Aorta (tissue), 5 donors: ENCODE measurements at places on chromosomes 13 and 19. TPM values are rescaled to one million over a fixed set of nuclear protein-coding genes. Genes with fewer than 3 reads are reported as not detected.

DNA sequence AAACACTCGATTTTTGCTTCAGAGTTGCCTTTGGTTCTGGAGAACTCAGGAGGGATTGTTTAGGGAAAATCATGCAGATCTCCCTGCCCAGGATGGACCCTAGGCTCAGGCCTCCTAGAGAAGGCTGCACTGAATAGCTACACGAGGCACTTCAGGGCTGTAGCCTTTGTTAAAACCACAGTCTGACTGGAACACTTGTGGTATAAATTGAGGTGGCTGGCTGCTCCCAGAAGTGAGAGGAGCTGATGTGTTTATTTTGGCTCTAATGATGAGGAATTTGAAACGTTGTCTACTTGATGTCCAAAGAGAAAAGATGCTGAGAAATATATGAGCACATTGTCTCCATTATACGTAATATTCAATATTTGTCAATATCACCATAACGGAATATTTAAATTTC is 762.1 kb upstream of the ARGLU1 start:
- no peaks in the 10 kb centered on the region for H3K4me1 ChIP-seq
- H3K36me3 ChIP-seq = no peaks in the 10 kb centered on the region
- no peaks in the 10 kb centered on the region for H3K27me3 ChIP-seq

DNA sequence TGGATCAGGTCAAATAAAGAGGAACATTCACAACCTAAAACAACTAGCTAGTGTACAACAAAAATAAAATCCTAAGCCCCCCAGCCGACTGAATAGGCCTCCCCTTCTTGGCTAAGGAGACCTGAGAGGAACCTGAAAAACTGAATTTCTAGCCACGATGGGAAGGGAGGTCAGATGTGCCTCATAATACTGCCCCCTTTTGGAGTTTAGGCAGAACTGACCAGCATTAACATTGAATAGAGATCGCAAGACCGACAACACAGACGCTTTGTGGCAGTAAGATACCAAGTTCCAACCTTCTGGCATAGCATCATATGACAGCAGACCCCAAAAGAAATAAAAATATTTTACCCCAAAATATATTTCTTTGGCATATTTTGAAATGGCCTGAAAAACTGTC is 15.9 kb downstream of the CBY2 start:
- DNase-seq = no peak
- H3K4me3 ChIP-seq = no peak overlapping the region
- H3K27ac ChIP-seq = no peak overlapping the region
- H3K4me1 ChIP-seq = no peaks in the 10 kb centered on the region

The PALM gene
- 2.5 TPM for polyA plus RNA-seq

The NLRP4 gene
- not detected for polyA plus RNA-seq

The CYP2A6 gene
- not detected for polyA plus RNA-seq

The ZNF555 gene
- 2.1 TPM for polyA plus RNA-seq

GRCh38 chr19:51663650-51664049 is 17.0 kb upstream of the SIGLEC14 start:
- H3K4me1 ChIP-seq = no peaks in the 10 kb centered on the region
- no peak for DNase-seq
- no peak overlapping the region for H3K4me3 ChIP-seq
- H3K36me3 ChIP-seq = no peaks in the 10 kb centered on the region
- no peaks in the 10 kb centered on the region for H3K27me3 ChIP-seq

GRCh38 chr13:113077566-113077952 is 28.0 kb upstream of the F7 start:
- H3K27me3 ChIP-seq = no peaks in the 10 kb centered on the region
- DNase-seq = peak; percentile 66
- H3K4me3 ChIP-seq = no peak overlapping the region
- no peaks in the 10 kb centered on the region for H3K36me3 ChIP-seq
- H3K27ac ChIP-seq = no peak overlapping the region

The TNNT1 gene
- 1.4 TPM for polyA plus RNA-seq

The ZNF607 gene
- 4.7 TPM for polyA plus RNA-seq

GRCh38 chr13:99392470-99393135 is 85.4 kb upstream of the GPR183 start:
- no peak overlapping the region for H3K4me3 ChIP-seq
- H3K4me1 ChIP-seq = no peaks in the 10 kb centered on the region
- H3K27ac ChIP-seq = no peak overlapping the region
